CD4-positive, alpha-beta T cell treated with Interferon gamma for 1 hour (primary cell): ENCODE measurements at places on chromosomes 6 and 20.

DNA sequence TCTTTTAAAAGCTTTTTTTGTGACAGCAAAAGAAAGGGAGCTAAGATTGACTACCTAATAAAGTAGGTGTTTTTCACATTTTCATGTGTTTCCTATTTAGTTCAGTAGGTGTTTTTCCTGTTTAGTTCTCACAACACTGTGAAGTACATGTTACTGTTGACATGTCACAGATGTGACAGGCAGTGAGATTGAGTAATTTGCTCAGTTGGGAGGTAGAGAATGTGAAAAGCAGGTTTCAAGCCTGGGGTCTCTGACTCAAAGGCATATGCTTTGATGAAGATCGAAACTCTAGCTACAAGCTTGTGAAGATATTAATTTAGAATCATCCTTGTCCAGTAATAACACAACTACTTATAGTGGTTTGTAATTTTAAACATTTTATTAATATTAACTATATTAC lies 43.1 kb downstream of the SLX4IP start:
- no peak for DNase-seq

GRCh38 chr6:149887343-149887742 lies 10.6 kb downstream of the RAET1E start:
- DNase-seq, result no peak

DNA sequence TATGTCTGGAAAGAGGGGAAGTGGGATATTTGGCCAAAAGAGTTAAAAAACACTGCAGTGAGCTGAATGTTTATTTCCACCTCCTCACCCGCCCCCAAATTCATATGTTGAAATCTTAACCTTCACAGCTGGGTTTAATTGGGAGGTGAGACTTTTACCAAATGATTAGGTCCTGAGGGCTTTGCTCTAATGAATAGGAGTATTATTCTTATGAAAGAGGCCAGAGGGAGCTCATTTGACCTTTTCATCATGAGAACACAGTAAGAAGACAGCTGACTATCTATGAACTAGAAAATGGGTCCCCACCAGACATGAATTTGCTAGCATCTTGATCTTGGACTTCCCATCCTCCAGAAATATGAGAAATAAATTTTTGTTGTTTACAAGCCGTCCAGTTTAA lies 1028.9 kb downstream of the PHF3 start:
- DNase-seq, result no peak

DNA sequence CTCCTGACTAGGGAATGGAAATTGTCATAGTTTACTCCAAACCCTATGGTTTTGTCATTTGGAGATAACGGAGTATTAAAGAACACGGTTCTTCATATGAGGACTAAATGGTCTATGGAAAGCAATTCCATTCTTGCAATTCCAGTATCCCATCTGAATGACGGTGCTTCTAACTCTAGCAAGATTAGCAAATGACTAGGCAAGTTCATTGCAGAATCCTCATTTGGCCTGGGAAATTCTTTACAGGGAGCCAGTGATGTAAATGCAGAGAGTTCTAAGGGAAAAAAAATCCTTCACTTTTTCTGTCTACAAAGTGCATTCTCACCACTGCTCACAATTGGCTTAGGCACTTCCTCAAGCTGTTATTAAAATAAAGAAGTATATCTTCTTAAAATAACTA lies 111.5 kb downstream of the MOXD1 start:
- no peak for DNase-seq

GRCh38 chr20:25083141-25083772 lies 1.3 kb upstream of the VSX1 start:
- no peak for DNase-seq

DNA sequence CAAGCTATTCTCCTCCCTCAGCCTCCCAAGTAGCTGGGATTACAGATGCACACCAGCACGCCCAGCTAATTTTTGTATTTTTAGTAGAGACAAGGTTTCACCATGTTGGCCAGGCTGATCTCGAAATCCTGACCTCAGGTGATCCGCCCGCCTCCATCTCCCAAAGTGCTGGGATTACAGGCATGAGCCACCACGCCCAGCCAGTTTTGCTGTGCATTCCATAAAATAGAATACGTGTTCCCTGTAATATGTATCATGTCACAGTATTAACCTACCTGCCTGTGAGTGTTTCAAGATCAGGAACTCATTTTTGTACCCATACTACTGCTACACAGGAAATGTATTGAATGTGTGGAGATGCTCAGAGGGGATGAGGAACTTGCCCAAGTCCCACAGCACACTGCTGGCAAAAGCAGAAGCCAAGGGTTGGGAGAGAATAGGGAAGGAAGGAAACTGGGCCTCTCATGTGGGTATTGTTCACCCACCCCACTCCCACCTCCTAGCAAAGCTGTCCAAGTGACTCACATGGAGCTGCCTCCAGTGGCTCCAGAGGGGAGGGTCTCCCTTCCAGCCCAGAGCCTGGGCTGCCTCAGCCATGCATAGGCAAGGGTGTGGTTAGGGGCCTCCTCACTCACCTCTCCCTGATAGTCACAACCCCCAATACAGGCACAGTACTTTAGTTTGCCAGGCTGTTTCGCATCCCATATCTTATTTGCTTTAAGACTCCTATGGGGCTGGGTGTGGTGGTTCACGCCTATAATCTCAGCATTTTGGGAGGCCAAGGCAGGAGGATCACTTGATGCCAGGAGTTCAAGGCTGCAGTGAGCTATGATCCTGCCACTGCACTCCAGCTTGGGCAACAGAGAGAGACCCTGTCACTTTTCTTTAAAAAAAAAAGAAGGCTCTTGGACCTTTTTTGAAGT lies 9.4 kb downstream of the HM13 start:
- peak; percentile 64 for DNase-seq

GRCh38 chr6:70289299-70289698 lies 13.6 kb downstream of the COL9A1 start:
- no peak for DNase-seq

DNA sequence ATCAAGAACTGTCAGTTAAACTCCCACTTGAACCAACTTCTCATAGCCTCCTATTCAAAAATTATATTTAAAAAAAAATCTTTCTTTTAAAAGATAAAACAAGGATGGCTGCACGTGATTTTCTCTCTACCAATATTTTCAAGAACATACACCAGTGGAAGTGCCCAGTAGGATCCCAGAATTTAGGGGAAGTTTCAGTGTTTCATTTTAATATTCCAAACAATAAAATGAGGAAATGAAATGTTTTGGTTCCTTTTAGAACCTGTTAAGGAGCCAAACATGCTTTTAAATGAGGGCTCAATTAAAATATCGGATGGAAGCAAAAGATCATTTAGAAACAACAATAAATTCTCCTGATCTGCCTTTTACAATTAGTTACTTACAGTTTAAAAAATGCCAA lies 26.4 kb upstream of the PRELID3B start:
- DNase-seq, result no peak

DNA sequence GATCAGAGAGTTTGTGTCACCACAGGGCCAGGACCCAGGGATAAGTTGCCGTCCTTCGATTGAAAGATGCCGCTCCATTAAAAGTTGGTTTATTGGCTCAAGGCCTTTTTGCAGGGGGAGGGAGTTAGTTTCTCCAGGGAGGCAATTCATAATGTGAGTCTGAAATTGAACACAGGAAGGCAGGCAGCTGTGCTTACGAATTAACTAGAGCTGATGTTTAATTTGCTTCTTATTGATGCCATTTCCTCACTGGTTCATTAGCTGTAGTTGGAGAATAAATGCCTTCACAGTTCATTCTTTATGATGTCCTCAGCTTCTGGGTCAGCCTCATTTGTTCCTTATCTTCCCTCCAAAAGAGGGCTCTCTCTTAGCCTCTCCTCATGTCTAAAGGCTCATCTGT lies 113.2 kb upstream of the PTPRT start:
- DNase-seq, result no peak

GRCh38 chr6:143195349-143195845 lies 134.7 kb downstream of the AIG1 start:
- no peak for DNase-seq

GRCh38 chr6:5673019-5673790 lies 333.5 kb downstream of the NRN1 start:
- DNase-seq, result no peak

DNA sequence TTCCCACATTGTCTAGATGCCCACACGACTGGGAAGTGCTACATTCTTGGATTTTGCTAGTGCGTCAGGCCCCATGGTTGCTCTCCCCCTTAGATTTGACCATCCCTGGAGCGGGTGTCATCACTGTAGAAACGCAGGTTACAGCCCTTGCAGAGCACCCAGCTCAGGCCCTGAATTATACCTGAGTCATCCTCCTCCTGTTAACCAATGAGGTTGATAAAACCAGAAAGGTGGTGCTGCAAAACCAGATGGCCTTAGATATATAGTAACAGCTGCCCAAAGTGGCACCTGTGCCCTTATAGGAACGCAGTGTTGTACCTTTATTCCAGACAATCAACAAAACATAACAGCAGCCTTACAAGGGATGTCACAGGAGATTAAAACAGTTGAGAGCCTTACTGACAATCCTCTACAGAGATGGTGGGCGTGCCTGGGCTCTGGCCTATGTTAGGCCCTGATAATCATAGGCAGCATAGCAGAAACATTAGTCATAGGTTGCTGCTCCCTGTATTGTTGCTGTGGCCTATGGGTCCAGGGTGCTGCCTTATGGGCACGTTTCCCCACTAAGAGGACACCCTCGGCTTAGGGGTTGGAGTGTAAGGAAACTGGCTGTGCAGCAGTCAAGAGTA lies 33.6 kb upstream of the HSF2 start:
- DNase-seq, result no peak

GRCh38 chr6:3921663-3922062 lies 72.5 kb downstream of the FAM50B start:
- DNase-seq, result no peak

- no peak for DNase-seq
Measured at GRCh38 chr6:138422861-138423260, 18.8 kb downstream of the HEBP2 start.

GRCh38 chr20:34971561-34972235 lies 16.0 kb downstream of the MYH7B start:
- no peak for DNase-seq

DNA sequence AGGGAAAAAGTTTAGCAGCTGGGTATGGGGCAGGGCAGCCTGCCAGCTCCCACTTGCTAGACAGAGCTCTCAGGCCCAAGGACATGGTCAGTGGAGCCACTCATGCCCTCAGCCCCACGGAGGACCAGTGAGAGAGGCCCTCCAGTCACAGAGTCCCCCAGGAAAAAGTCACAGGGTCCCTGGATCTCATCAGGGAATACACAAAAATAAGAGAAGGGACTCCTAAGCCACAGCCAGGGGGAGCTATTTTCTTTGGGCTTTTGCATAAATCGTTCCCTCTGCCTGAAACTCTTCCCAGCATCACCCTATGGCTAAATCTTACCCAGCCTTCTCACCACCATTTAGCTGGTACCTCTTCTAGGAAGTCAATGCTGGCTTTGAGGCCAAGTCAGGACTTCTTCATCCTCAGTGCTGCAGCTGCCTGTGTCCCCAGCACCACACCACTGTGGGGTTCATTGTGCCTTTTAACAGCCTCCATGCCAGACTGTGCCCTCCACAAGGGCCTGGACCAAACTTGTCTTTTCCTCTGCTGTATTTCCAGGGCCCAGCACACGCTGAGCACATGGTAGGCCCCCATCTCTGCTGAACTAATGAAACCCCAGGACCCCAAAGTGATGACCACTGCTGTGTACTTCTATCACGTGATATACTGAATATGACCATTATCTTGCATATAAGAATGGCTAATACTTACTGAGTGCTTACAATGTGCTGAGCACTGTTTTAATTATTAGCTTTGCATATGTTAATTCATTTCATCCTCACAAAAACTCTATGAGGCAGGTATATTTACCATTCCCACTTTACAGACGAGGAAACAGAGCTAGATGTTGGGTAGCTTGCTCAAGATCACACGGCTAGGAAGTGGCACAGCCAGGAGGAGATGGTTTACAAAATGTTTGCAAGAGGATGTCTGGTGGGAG lies 2.0 kb downstream of the ZNF335 start:
- DNase-seq, result no peak

GRCh38 chr20:45444050-45444449 lies 25.5 kb upstream of the WFDC2 start:
- DNase-seq, result no peak

- DNase-seq, result no peak
Measured at GRCh38 chr6:109579361-109579760, 96.3 kb upstream of the ZBTB24 start.

DNA sequence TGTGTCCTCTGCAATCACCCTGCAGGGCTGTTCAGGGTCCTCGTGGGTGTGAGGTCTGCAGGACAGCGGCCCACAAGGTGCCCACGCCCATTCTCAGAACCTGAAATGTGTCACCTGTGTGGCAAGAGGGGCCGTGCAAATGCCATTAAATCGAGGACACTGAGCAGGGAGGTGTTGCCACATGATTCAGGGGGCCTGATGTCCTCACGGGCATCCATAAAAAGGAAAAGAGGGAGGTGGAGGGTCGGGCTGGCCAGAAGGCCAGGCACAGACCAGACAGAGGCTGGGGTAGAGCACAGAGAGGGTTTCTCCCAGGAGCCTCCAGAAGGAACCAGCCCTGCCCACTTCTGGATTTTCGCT lies 239.6 kb downstream of the ERMARD start:
- no peak for DNase-seq

GRCh38 chr6:144898741-144899140 lies 613.6 kb downstream of the UTRN start:
- no peak for DNase-seq

- no peak for DNase-seq
Measured at GRCh38 chr20:25023356-25023755, 30.8 kb upstream of the APMAP start.

GRCh38 chr6:137845460-137845859 lies 21.6 kb upstream of the TNFAIP3 start:
- no peak for DNase-seq

DNA sequence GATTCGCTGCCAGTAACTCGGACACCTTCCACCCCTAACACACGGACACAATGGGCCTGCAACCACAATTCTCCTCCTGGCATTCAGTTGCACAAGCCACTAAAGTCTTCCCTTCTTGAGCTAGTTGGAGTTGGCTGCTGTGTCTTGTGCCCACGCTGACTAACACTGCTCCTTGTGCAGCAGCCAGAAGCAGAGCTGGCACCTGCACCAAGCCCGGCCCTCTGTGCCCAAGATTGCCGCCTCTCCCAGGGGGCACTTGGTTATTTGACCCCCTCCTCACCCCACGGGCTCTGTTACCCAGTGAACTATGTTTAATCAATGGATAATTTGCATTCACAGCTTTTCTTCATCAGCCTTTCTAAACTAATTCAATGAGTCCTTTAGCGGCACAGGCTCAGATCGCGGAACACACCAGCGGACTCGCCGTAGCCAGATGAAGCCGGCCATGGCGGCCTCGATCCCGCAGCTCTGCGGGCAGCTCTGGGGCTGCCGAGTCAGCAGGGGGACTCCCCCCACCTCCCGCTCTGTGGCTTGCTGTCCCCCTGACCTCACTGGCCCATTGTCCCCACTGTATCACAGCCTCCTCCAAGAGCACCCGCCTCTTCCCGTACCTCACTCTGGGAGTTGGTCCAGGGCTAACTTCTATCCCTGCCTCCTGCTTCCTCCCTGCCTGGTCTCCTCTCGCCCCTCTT lies 94.8 kb upstream of the AFDN start:
- no peak for DNase-seq

GRCh38 chr6:69768664-69769063 lies 28.1 kb downstream of the LMBRD1 start:
- no peak for DNase-seq
